ENCODE measurements at places on chromosomes 6 and 20.

GRCh38 chr6:5201271-5201670 is 59.5 kb downstream of the LYRM4 start:
- DNase-seq = no peak

DNA sequence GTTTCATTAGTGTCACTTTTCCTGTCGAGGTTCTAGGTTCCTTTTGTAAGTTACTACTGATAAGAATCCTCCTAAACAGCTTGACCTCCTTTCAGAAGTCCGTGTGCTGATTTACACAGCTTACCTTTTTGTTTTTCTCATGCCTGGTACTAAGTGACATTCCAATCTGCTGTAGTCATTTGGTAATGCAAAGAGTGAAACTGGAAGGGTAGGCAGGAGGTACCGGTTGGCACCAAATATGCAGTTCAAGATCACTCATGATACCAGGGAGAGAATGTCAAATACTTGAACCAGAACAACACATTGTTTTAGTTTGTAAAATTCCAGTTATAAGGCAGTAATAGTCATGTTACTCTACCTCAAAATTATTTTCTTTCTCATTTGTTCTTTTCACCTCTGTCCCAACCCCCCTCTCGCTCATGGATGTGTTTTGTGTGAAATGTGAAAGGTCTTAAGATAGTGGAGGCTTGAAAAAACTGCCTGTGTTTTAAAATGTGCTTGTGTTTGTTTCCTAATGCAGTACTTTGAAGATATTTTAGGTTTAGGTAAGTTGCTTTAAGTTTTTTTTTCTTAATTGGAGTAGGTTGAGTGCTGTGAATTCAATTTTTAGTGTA is 23.2 kb downstream of the AFDN start:
- DNase-seq = no peak

GRCh38 chr6:72080260-72080941 is 194.1 kb downstream of the RIMS1 start:
- DNase-seq = no peak

DNA sequence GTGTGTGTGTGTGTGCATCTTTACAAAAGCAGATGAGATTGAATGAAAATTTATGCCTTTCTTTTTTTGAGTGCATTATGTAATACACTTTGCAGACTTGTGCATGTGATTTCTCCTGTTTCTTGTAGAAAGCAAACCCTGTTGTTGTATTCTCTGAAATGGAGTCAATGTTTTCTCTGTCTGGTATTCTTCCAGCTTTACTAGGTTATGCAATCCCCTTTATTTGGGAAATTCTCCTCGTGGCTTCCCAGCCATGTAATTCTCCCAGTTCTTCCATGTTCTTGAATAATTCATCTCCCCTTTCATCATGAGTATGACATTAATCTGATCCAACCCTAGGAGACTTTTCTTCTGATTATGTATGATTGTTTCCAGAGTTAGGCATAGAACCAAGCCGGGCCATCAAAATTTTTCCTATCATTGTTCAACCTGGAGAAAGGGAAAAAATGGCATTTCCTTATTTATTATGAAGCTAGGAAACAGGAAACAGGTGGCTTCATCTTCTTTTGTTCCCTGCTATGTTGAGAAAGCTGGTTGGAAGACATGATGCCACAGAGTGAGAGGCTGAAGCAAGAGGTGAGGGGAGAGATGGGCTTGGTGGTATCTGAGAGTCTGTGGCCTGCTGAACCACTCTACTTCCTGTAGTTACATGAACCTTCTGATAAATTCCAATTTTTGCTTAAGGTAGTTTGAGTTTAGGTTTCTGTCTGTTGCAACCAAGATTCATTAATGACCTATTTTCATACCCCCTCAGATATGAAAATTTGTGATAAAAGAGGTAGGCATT is 68.8 kb downstream of the PRL start:
- no peak for DNase-seq
